ENCODE measurements at places on chromosomes 1 and 21. TPM values are rescaled to one million over a fixed set of nuclear protein-coding genes. Genes with fewer than 3 reads are reported as not detected.

- no peak for DNase-seq
Observed at GRCh38 chr1:83097715-83098114, 901.2 kb downstream of the TTLL7 start.

DNA sequence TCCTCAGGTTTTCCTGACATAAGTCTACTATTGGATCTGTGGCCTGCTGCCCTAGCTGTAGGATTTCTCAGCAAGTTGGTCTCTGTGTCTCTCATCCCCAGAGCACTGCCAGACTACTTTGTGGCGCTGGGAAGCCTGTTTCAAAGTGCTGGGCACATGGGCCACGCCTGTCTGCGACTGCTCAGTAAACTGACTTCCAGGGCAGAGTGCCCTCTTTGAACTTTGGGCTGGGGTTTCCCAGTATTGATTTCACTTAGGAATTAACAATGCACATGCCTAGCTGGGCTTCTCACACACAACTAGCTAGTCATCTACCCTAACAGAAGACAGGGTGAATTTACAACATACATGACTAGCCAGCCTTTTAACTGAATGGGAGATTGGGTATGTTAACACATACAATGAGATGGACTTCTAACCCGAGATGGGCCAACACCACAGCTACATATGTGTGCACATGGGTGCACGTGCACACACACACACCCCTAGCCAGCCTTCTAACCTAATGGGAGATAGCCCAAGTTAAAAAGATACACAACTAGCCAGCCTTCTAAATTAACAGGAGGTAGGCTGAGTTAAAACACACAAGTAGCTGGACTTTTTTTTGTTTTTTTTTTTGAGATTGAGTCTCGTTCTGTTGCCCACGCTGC, 6.9 kb upstream of the TRIM17 start:
- DNase-seq: no peak

DNA sequence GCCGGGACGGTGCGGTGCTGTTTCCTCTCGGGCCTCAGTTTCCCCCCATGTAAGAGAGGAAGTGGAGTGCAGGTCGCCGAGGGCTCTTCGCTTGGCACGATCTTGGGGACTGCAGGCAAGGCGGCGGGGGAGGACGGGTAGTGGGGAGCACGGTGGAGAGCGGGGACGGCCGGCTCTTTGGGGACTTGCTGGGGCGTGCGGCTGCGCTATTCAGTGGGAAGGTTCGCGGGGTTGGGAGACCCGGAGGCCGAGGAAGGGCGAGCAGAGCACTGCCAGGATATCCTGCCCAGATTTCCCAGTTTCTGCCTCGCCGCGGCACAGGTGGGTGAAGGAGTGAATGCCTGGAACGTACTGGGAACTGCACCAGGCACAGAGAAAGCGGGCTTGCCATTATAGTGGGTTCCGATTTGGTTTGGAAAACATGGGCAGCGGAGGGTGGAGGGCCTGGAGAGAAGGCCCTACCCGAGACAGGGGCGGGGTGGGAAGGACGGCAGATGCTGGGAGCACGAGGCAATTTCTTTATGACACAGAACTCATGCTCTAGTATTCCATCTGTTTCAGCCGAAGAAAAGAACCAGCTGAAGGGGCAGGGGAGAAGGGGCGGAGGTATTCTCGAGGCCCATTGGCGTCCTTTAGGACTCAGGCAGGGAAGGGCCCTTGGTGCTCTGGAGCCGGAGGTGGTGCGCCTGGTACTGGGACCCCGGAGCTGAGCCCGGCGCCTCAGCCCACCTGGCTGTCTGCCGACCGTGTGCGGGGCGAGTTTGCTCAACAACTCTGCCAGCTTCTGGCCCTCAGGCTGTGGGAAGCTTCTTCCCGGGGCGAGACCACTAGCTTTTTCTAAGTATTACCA, 960 bp downstream of the PCSK9 start:
- no peak for DNase-seq

GRCh38 chr1:165508291-165508690, 35.5 kb upstream of the LRRC52 start:
- DNase-seq: no peak

DNA sequence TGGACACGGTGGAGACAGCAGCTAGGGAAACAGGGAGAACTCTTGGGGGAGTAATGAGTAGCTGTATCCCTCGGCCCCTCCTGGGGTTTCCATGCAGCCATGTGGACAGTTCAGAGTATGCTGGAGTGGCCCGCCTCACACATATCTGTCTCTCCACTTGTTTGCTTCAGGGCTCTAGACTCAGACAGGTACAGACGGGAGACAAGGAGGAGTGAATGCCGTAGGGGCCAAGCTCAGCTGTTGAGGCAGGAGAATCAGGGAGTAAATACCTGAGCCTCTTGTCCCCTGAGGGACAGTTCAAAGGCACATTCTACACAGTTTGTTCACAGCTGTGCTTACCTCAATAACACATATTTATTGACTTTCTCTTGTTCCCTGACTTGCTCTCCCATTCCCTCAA, 7.7 kb upstream of the PTGFRN start:
- DNase-seq: no peak

- no peak for DNase-seq
Observed at GRCh38 chr1:111446546-111446945, 2.5 kb downstream of the WDR77 start.

DNA sequence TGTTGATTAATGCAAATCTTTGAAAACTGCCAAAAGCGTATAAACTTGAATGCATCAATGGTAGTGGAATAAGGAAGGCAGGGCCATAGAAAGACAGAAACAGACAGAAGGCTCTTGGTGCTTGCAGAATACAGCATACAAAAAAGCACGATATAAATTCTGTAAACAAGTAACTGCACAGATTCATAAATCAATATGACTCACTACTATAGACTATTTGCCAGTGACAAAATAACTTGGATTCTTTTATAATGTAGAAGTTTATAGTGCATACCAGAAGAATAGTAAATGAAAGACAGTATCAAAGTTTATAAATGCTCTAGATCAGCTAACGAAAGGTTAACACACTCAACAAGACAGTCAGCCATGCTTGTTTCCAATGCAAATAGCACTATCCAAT, 349.6 kb downstream of the PTBP2 start:
- DNase-seq: no peak

GRCh38 chr1:157482174-157482573, 70.1 kb downstream of the FCRL5 start:
- no peak for DNase-seq

DNA sequence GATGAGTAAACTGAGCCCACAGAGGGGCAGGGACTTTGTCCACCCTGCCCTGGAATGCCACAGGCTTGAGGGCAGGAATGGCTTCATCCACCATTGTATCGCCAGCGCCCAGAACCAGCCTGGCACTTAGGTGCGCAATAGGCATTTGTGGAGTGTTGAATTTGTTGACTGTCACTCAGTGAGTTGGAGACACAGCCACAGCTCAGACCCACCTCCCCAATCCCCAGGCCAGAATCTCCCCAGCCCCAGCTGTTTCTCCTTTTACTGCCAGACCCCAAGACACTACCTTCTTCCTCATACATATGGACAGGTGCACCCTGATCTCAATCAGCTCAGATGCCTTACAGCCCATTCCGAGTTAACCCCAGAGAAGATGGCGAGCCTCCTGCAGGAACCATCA, 674.5 kb downstream of the MATN1 start:
- no peak for DNase-seq

GRCh38 chr1:47184822-47185677, 4.8 kb downstream of the PDZK1IP1 start:
- DNase-seq: no peak

HES3 gene
- not detected for total RNA-seq

DRAXIN gene
- 137 TPM for total RNA-seq

ATP8B2 gene
- total RNA-seq: 25.3 TPM

All from frontal cortex (tissue), 4 donors.